ENCODE measurements at places on chromosomes 16 and 17. TPM values are rescaled to one million over a fixed set of nuclear protein-coding genes. Genes with fewer than 3 reads are reported as not detected.

GRB2 gene
- 65.1 TPM for polyA plus RNA-seq

DNA sequence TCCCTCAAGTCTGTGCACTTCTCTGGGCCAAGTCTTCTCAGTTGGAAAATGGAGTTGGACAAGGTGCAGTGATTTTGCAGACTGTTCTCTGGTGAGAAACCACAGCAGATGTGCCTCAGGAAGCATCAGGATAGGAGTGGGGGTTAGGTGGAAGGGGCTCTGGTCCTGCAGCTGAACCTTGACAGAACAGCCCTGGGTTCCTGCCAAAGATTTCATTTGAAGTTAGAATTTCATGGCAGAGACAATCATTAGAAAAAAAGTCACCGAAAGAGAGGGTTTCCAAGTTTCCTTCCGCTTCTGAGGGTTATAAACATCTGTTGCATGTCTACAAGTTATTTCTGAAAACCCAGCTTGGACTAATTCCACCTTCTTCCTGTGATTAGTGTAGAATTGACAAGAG lies 80.4 kb upstream of the IRX3 start:
- DNase-seq: no peak

GRCh38 chr17:488993-489757 lies 136.6 kb upstream of the RPH3AL start:
- DNase-seq: peak; percentile 81

- DNase-seq: no peak
These were observed 30.1 kb downstream of the VPS35 start for GRCh38 chr16:46658925-46659324.

- no peak for DNase-seq
These were observed 160.3 kb upstream of the DYNLRB2 start for GRCh38 chr16:80380514-80380913.

GRCh38 chr17:36727577-36727976 lies 126.2 kb downstream of the MRM1 start:
- no peak for DNase-seq

CCL4L2 gene
- polyA plus RNA-seq: 2.4 TPM

DNA sequence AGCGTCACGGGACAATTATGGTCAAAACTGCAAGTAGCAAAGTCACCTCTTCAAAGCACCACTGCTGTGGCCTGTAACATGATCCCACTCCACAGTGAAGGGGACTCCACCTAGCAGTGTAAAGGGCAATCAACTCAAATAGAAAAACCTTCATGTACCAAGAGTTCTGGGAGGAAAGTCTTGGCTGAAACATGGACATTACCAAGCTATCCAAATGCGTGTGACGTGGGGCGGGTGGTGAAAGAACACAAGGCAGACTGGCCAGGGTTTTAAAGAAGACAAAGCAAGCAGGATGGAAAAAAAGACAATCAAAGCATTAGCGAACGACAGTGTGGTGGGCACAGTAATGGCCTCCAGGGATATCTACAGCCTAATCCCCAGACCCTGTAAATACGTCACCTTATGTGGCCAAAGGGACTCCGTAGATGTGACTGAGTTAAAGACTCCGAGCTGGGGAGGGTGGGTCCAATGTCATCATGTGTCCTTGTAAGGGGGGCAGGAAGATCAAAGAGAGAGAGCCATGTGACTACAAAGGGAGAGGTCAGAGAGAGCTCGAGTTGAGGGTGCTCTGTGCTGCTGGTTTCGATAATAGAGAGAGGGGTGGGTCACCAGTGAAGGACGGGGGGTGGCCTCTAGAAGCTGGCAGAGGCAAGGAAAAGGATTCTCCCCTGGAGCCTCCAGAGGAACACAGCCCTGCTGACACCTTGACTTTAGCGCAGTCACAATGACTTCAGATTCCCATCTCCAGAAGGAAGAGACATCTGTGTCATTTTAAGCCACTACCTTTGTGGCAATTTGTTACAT lies 6.0 kb downstream of the HSDL1 start:
- peak; percentile 43 for DNase-seq

DNA sequence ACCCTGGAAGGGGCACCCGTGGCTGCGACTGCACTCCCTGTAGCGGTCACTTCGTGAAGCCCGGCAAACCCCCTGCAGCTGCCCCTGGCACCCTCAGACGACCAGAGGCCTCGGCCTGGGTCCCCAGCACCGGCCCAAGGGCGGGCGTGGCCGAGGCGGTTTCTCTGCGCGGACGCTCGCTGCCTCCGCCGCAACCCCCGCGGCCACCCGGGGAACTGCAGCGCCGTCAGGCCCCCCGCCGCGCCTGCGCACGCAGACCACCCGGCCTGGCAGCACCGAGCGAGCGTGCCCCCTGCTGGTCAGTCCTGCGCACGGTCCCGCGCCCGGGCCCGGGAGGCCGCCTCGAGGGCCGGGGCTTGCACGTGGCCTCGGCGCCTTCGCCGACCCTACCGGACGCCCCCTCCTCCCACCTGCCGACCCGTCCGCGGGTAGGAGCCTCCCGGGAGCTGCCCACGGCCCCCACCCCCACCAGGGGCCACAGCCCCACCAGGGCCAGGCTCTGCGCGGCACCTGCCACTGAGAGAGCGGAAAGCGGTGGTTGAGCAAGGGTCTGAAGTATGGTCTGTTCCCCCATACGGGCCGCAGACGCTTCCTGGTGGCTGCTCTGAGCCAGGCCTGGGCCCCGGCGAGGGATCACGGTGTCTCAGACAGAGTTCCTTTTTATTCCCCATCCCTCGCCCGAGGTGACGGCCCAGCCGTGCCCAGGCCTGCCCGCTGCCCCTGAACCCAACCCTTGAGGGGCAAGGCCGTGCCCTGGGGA lies 11.5 kb upstream of the HS3ST6 start:
- DNase-seq: peak; percentile 81

GRCh38 chr16:2787406-2787805 lies at the start of gene PRSS33:
TSS of gene PRSS33 (minus strand) at chr16:2787560. CDS start at chr16:2786547, 1,013 bp downstream.
- no peak for DNase-seq

KRTAP9-4 gene
- polyA plus RNA-seq: 0.05 TPM
